Stimulated activated CD4-positive, alpha-beta T cell treated with anti-CD3 and anti-CD28 coated beads, TNF-alpha, amount 100 ng/mL, for 1 hour (primary cell): ENCODE measurements at places on chromosomes 3 and 15.

GRCh38 chr3:183930086-183930485 lies 45.4 kb upstream of the PARL start:
- no peak for DNase-seq

- no peak for DNase-seq
Measured at GRCh38 chr3:157614896-157615295, 111.7 kb upstream of the VEPH1 start.

GRCh38 chr3:152458376-152459117 lies 189.8 kb downstream of the MBNL1 start:
- no peak for DNase-seq

- DNase-seq = no peak
Measured at GRCh38 chr3:152026033-152026556, 152.7 kb downstream of the SUCNR1 start.

DNA sequence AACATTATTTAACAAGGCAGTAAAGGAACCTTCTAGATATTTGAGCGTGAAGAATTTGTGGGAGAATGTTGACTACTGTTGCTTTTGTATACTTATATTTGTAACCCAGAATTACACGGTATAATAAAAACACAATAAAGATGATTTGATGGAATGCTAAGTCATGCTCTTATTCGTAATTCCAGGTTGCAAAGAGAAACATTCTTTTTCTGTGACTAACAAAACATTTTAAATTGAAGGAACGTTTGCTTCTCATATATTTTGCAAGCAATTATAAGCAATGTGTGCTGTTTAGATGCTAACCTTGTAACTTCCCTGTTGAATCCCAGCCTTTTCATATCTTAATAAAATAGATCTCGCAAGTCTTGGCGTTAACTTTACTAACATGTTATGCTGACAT lies 124.4 kb upstream of the CGNL1 start:
- DNase-seq = no peak

- no peak for DNase-seq
Measured at GRCh38 chr15:83813682-83814081, 159.8 kb downstream of the ADAMTSL3 start.

GRCh38 chr3:158864492-158864891 lies 62.6 kb downstream of the MFSD1 start:
- no peak for DNase-seq

GRCh38 chr3:84077479-84077878 lies 881.3 kb upstream of the CADM2 start:
- DNase-seq = no peak

DNA sequence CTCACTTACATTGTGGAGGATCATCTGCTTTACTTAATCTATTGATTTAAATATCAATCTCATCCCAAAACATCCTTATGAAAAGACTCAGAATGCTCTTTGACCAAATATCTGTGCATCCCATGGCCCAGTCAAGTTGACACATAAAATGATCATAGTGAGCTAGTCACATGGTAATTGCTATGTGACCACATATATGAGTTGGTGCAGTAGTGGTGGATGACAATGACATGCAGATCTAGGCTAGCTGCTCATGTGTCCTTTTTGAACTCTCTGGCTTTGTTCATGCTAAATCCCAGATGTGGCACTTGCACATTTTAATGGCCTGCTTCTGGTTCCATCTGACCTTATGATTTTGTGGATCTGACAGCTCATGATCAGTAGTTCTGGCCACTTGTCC lies 156.2 kb downstream of the NFKBIZ start:
- no peak for DNase-seq

DNA sequence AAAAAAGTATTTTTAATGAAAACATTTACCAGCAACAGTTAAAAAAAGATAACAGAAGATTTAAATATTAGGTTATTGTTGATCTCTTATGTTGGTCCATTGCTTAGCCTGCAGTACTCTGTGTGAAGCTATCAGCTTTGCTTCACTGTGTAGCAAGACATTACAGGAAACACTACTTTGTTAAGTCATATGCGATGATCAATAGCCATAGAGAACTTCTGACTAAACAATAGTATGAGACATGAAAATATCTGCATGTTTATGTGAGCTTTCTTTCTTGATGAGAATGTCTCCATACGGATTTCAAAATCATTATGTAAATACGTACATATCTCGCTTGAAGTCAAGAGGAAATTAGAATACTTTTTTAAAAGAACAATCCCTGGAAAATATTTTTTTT lies 27.0 kb upstream of the CAPN3 start:
- DNase-seq = no peak

- DNase-seq = no peak
Measured at GRCh38 chr3:189797103-189797750, 166.0 kb downstream of the TP63 start.

DNA sequence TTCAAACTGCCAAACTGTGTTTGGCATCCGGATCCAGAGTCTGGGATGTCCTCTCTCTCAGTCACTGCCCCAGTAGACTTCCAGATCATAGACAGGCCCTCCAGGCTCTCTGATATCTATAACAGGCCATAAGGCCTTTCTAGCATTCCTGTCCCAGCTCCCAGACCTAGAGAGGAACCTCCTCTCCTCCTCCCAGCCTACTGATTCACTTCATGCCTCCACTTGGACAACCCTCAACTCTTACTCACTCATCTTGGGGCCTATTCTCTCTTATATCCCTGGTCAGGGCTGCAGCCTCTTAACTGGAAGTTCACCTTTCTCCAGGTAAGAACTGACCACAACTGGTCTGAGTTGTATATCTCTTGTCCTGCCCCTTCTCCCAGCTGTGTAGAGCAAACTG lies 253.7 kb upstream of the TRIM42 start:
- DNase-seq = no peak

DNA sequence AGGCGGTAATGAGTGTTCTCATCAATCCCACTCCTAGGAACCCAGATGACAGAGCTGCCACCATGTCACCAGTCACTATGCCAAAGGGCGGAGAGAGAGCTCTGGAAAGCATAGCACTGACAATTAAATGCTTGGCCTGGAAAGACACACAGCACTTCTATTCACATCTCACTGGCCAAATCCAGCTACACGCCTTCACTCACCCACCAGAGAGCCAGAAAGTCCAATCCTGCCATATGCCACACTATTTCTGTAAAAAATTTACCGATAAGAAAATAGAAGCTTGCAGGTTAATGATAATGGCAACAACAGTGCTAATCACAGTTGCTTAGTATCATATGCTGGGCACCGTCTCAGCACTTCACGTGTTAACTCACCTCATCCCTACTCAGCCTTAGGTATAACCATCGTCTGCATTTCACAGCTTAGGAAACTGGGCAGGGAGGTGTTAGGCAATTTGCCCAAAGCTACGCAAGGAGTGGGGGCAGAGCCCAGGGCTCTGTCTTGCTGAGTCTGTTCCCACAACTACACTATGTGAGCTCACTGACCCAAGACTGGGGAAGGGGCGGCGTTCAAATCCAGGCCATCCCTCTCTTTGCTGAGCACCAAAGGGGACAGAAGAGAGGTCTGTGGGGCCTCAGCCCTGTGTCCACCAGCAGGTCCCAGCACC lies 16.5 kb downstream of the KLHL25 start:
- no peak for DNase-seq

- DNase-seq = no peak
Measured at GRCh38 chr3:197512691-197513571, 42.8 kb downstream of the BDH1 start.

DNA sequence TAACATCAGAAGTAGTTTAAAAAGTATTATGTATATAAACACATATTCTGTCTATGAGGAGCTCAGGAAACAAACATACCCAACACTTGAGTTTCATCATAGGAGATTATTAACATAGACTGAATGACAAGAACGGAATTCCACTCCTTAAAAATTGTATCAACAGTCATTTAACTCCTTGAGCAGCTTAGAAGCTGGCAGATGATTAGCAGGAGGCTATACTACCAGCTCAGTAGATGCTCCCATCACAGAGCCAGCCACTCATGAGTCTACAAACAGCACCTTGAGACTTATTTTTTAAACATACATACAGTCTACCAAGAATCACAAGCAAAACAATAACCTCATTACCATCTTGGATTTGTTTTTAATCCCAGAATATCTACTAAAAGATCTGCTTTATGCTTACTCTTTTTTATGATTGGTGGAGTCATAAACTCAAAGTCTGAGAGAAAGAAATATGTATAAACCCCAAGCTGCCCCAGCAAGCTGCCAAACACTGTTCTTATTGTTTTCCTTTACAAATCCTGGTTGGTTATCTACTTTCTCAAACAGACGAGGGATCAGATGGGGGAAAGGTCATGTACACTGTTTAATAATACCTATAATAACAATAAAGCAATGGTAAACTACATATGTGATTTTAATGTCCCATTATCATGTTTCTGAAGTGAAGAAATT lies 59.5 kb downstream of the CBLB start:
- DNase-seq = no peak

GRCh38 chr3:114299421-114299820 lies 5.6 kb downstream of the TIGIT start:
- no peak for DNase-seq

DNA sequence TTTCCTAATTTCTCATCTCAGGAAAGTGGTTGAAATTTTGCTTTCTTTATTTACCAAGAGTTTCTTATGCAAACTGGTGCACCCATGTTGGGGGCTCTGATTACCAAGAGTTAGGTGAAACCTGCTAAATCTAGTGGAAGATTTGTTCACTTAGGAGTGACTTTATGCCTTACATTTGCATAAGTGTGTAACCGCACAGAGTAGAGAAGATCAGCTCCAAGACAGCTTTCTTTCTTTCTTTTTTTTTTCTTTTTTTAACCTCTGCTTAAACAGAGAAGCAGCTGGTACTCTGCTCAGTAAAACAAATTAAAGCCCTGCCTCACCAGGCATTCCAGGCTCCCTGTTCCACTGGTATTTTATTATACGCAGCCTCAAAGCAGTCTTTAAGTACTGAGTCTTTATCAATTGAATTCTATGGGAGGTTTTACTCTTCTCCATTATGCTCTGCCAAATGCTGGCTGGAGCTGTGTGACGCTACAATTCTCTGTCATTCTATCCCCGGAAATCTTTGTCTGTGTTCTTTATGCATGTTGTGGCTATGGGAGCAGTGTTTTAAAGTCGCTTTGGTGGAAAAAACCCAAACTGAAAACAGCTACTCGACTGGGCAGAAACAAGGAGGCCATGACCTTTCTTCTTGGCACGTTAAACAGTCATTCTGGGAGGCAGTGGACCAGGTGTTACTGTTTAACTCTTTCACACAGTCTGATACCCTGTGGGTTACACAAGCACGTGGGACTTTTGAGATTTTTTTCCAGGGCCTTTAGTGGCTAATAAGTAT lies 55.2 kb upstream of the GBE1 start:
- DNase-seq = no peak

DNA sequence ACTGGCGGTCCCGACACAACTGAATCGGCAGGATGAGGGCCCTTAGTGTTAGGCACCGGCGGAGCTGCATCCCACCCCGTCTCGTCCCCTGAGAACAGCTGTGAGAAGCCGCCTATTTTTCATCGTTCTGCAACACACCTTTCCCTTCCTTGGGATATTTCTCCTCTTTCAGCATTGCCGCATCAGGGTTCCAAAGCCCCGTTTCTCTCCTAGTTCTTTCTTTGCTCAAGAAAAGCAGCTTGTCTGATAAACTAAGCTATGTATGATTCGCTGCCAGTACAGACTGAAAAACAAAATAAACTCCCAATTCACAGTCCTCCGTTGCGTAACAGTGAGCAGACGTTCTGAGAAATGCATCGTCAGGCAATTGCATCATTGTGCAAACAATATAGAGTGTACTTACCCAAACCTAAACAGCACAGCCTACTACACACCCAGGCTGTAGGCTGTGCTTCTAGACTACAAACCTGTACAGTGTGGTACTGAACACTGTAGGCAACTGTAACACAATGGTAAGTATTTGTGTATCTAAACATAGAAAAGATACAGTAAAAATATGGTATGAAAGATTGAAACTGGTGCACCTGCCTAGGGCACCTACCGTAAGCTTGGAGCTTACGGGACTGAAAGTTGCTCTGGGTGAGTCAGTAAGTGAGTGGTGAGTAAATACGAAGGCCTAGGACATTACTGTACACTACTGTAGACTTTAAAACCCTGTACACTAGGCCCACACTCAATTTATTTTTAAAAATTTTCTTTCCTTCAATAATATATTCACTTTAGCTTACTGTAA lies 8.9 kb upstream of the ADAMTS17 start:
- no peak for DNase-seq

DNA sequence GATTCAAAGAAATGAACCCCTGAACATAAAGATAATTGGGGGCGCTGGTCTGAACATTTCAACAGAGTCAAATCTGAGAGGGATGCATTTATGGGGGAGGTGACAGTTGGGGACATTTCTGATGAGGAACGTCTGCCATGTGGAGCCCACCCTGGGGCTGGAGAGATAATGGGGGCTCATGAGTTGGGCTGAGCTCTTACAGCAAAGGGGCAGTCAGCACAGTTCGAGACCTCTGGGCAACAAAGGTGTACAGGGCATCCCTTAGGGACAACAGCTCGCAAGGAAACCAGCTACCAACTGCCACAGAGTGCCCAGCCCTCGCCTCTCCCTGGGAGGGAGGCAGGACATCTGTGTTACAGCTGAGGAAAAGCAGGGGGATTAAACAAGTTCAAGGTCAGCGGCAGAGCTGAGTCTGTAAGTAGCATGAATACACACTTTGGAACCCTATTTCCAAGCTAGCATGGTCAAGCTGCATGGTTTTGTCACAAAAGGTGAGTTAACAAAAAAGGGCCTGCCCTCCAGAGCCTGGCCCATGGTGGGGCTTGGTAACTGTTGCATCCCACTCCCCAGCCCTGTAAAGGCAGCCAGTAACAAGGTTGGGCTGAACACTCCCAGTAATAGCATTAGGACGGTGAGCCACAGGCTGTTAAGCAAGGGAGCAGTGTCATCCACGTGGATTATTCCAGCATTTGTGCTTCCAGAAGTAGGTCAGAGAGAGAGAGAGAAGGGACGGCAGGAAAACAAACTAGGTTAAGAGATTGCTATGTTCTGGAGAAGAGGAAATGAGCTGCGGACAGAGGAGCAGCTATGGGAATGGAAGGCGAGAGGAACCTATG lies 4.3 kb downstream of the GNB5 start:
- no peak for DNase-seq

DNA sequence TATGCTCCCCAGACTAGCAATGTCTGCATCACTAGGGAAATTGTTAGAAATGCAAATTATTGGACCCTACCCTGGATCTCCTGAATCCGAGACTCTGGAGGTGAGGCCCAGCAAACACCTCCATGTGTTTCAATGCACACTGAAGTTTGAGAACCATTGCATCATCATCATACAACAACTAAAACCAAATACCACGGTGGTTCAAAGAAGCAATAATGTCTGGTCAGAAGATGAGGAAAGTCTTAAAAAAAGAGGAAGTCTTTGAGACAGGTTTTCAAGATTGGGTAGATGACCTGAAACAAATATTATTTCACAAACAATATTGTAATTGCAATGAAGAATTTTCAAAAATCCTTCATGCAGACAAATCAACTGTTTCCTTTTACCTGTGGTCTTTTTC lies 60.3 kb upstream of the TRA2B start:
- DNase-seq = no peak

DNA sequence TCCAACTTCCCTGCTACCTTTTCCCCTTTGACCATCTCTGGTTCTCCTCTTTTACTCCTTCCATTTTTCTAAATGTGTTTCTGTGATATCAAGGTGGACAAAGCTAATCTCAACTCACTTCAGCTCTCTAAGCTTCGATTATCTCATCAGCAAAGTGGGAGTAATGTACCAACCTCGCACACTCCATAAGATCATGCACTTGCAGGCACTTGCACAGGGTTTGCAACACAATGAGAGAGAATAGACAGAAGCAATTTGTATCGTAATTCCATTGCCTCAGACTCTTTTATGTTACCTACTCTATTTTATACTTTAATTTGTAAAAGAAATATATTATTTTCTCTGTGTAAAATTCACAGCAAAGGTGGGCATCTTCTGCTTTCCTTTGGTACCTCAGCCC lies 7.0 kb upstream of the POLQ start:
- DNase-seq = no peak

GRCh38 chr3:186705882-186706780 lies 11.0 kb upstream of the KNG1 start:
- DNase-seq = no peak
